Activated CD8-positive, alpha-beta memory T cell treated with anti-CD3 and anti-CD28 coated beads for 1 hour (primary cell): ENCODE measurements at places on chromosomes 12 and 14.

DNA sequence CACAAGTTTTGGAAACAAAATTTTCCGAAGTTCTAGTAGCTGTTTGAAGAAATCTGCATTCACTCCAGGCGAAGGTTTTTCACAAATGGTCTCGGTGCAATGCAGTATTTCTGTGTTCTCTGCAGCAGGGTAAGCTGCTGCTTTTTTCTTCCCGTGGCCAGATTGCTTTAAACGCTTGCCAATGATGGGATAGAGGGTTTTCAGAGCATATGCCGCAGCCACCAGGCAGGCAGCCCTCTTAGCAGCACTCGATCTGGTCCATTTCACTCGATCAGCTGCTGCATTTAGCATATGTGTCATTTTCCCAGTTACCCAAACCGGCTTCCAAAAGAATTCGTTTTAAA, 315 bp downstream of the ABCD2 start:
- no peak for DNase-seq

DNA sequence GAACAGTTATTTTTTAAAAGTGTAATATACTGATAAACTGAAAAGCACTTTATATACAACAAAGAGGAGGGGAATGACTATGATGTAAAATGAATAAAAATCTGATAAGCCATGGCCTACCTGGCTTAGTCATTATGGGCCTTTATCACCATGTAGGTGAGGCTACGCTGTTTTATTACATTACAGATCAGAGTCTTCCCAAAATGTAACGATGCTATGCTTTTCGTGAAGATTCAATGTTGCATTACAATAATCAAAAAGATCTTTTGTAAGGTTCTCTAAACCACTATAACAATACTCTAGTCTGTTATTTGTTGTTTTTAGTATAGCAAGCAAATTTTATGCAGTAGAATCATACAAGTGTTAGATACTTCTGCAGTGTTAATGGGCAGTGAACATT, 34.2 kb downstream of the ARID4A start:
- no peak for DNase-seq

DNA sequence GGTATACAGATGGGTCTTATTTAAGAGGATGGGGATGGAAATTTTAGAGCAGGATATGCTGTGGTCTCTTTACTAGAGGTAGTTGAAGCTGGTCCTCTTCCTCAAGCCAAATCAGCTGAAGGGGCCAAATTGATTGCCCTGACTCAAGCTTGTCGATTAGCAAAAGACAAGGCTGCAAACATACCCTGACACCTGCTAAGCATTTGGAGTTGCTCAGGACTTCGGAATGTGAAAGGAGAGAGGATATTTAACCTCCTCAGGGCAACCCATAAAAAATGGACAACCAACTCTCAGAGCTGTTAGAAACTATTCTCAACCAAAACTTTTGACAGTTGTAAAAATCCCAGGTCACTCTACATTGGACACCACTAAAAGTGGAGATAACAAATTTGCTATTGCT, 15.6 kb downstream of the PTGDR start:
- DNase-seq: no peak

- DNase-seq: no peak
Measured at GRCh38 chr14:99944241-99944651, 121.0 kb upstream of the EVL start.

DNA sequence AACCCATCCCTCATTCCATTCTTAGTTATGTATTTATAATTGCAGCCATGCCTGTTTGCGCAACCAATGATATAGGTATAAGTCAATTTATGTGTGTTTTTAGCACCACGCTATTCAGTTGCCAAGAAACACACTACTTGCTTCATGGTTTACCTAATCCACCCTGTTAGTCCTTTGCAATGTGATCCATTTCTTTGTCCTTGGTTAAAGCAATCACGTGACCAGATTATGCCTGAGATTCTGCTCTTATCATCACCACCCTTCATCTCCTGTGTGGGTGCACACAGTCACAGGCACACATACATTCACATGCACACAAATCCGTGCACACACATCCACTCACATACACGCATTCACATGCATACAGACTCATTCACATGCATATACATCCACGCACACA, 52.3 kb upstream of the KCNA5 start:
- no peak for DNase-seq

DNA sequence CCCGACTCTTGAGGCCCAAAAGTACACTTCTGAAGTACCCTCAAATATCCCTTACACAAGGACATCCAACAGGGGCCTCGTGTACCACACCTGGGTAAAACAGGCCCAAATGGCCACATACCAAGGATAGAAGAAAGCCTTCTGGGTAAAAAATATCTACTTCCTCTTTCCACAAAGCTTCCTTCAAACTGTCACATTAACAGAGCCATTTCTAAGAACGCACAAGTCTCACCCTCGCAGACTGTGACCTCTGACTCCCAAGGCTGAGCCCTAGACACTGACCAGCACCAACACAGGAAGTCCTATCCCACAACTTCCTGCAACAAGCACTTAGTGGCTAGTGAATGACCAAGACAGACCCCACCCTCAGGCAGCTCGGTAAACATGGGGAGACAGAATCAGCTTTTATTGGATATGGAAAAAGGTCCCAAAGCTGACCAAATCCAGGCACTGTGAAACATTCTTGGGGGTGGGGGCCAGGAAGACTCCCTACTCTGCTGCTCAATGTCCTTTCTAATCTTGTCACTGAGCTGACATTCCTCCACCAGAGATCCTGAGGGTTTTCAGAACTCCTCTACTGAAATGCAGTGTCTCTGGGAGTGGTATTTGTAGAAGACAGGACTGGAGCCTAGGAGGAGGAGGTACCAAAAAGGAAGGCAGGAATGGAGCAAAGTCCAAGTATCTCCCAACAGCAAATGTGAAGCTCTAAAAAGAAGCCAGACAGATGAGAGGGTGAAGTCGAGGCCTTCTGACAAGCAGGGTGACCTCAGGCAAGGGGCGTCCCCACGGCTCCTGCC, 15.9 kb downstream of the KCTD10 start:
- no peak for DNase-seq

DNA sequence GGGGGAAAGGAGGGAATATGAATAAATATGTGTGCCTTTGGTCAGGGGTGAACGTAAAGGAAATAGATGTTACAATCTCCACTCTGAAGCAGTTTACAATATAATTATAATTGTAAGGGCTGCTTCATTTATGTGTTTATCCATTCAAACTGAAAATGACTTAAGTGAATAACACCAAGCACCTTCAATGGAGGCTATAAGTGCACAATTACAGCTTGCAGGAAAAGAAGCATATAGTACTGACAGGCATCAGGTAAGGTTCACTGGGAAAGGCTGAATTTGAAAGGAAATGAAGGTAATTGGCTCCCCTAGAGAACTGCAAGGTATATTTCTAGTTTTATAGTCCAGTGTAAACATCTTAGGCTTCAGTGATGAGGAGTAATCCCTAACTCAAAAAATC, 192.7 kb downstream of the STXBP6 start:
- no peak for DNase-seq

DNA sequence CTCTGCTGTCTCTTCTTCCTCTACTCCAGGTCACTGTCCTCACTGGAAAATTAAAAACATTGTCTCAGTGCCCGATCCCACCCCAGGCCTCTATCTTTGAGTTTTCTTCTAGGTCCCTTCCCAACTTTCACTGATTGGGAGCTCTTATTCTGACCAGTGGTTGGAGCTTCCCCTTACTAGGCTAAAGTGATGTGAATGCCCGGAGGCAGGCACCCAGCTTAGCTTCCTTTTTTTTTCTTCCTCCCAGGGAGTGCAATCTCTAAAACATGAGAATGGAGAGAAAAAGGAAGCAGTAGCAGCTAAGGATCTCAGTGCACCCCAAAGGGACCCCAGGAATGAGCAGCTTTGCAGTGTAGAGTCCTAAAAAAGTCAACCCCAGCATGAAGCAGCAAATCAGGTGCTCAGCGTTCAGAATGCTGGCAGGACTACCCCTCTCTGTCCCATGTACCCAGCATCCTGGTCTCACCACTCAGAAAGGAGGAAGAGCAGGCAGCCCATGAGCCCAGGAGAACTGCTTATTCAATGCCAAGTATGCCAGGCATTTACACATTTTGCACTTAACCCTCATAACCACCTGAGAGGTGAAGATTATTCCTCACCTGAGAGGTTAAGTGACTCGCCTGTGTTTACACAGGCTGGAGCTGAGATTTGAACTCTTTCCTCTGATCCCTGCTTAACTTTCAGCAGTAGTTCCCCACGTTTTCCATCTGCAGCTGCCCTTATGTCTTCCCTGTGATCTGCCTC, 146.2 kb upstream of the PWP1 start:
- no peak for DNase-seq

DNA sequence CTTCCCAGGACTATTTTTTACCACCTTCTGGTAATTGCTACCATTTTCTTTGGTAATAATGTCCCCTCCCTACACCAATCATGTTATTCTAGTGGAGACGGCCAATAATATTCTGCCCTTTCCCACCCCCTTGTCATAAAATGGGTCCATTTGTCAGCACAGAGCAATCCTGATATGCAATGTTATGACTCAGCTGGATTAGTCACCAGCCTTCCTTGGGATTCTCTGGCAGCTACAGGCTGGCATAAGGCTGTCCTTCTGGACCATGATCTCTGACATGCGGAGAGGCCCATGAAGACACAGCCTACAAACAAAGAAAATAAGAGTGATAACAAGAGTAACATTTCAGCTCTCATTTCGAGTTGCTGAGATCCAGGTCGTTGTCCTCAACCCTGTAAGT, 222.0 kb upstream of the CPNE8 start:
- no peak for DNase-seq

GRCh38 chr12:48969833-48970701, 1.5 kb downstream of the WNT10B start:
- no peak for DNase-seq

GRCh38 chr14:100348784-100349685, 25.9 kb downstream of the SLC25A47 start:
- DNase-seq: no peak

GRCh38 chr14:80996049-80996901, 40.9 kb downstream of the TSHR start:
- no peak for DNase-seq

DNA sequence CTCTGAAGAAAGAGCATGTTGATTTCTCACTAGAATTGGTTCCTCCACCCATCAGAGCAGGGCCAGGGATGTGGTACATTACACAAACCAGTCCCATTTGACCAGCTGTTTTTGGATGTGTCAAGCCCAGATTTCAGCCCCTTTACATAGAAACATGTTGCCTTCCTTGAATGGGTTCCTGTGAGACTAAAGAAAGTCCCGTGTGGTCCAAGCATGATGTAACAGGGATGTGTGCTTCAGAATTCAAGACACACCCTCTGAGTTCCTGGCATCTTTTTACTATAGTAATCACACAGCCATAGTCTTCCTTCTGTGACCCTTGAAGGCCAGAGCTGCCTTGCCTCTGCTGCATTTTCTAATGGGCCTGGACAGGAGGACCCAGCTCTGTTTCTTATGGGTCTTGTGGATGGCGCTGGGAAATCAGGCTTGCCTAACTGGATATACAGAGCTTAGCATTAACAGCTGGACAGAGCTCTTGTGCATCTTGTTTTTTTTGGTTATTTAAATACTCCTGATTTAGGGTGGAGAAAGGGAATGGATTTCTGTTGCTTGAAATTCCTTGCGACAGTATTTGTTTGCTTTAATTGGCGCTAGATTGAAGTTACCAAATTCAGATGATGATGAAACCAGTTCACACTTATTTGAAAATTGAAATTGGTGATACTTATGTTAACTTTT, 341.0 kb downstream of the ZFP36L1 start:
- DNase-seq: no peak

- no peak for DNase-seq
Measured at GRCh38 chr14:81433378-81433777, 33.3 kb upstream of the STON2 start.

DNA sequence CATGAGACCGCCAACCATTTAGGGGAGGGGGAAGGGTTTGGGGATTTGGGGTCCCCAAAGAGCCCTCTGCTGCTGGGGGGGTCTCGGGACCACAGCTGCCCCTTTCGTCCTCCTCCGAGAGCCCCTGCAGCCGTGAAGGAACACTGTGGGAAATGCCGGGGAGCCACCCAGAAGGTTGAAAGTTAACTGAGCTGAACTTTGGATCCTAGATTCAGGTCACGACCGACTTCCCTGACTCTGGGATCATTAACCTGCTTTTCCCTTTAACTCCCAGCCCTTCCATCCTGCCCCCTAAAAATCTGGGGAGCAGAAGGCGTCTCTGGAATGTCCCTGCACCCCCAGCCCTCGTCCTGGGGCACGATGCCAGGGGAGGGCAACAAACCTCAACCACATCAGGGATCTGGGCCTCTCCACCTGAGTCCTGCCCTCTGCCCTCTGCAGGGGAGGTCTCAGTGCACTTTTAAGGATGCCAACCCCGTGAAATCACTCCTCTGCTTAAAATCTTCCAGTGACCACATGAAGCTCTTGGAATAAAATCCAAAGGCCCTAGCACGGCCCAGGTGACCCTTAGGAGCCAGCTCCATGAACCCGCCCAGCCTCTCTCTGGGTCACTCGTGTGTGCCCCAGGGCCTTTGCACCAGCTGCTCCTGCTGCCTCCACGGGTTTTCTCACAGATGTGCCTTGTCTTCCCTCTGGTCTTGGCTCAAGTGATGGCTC, 95.0 kb downstream of the RFLNA start:
- no peak for DNase-seq

DNA sequence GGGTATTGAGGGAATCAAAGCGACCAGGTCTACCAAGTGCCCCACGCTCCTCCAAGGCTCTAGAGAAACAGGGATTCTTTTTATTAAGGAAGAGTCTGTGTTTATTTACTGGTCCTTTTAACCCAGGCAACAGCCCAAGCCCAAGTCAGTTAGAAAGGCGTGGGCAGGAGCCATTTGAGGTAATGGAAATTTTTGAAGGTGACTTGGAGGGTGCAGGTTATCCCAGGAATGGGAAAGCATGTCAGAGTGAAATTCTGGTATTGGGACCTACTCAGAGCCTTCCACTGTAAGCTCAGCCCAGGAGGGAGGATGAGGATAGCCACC, 2.9 kb downstream of the SLC6A12 start:
- DNase-seq: no peak

- DNase-seq: no peak
Measured at GRCh38 chr14:47264842-47265241, 410.6 kb downstream of the MDGA2 start.

DNA sequence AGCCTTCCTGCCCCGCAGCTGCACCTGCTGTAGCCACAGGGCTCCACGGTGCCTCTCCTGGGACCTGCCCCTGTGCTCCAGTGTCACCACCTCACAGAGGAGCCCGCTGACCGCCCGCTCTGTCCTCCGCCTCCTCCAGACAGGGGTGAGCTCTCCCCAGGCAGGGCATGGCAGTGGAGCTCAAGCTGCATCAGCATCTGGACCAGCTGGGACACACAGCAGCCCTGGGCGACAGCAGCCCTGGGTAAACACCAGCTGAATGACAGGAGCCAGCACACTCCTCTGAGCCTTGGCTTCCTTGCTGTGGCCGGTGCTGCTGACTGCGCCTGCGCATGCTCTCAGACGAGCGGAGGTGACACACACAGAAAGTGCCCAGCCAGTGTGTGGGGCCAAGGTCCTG, 22.0 kb downstream of the CHGA start:
- DNase-seq: no peak

DNA sequence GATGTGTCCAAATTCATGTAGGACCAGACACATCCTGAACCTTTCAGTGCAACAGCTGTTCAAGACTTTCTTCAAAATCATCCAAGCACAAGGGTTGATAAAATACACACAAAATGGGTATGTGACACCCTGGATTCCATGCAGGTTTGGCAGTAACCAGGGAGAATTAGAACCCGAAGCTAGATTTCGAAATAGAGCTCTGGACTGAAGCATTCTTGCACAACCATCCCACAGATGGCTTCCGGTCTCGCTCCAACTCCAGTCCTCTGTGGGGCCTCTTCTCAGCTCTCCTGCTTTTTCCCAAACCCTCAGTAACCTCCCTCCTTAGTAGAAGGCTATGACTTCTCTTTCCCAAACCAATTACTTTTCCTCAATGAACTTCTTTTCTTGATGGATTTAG, 171.3 kb downstream of the TTC7B start:
- DNase-seq: no peak
